ENCODE measurements at places on chromosomes 6 and 20.

DNA sequence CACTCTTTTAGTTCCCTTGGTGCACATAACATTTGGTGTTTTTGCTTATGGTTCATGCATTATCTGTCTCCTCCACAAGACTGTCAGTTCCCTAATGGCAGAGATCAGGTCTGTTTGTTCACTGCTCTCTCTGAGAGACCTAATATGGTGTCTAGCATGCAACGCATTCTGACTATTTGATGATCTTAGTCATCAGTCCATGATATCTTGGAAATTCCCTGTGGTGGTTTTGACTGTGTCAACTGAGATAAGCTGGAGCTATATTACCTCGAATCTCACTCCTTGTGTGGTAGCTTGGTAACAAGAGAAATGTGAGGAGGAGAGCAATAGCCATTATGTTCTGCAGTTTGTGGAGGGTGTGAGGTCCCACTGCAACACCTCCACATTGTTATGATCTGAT, 229.8 kb downstream of the FRK start:
- DNase-seq: no peak

GRCh38 chr20:48574383-48574782, 253.4 kb downstream of the PREX1 start:
- DNase-seq: no peak

GRCh38 chr20:45311589-45312211, 3.6 kb upstream of the MATN4 start:
- DNase-seq: peak; percentile 57

- DNase-seq: no peak
Measured at GRCh38 chr6:34544776-34545471, 11.2 kb downstream of the SPDEF start.

- DNase-seq: no peak
Measured at GRCh38 chr20:1207293-1207878, 4.1 kb downstream of the C20orf202 start.

Measured in CD4-positive, alpha-beta T cell treated with Interleukin-6 for 4 hours (primary cell).